Cardiac muscle cell (in vitro differentiated cells and primary cell): ENCODE measurements at places on chromosomes 7 and 10.

DNA sequence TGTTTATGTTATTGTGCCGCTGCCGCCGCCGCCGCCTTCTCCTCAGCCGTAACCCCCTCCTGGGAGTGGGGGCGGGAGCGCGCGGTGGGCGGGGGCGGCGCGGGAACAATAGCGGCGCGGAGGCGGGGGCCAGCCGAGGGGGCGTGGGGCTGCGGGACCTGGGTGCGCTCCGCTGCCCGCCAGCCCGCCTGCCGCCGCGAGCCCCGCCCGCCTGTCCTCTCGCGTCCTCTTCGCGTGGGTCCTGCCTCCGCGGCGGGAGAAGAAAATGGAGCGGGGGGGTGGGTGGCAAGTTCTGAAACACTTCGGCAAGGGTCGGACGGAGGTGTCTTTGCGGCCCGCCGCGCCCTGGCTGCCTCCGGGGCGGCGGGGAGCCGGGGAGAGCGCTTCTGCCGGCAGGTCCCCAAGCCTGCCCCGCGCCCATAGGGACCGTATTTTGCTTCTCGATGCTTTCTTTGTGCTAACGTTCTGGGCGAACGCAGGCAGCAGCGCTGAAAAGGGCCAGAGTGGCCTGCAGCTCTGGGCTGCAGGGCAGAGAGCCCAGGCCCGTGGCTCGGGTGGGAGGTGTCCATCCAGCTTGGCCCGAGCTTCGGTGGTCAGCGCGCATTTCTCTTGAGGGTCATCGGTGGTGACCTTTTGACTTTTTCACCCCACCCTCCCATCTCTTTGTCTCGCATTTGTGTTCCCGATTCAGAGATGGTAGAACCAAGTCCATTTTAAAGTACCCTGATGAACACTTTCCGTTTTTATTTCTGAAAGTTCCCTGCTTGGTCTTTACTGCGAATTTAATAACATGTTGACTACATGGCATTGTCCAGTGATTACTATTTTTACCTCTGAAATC lies 613 bp downstream of the MAPK8 start:
- peak; percentile 77 for DNase-seq

GRCh38 chr10:14311206-14311957 lies 19.3 kb downstream of the FRMD4A start:
- DNase-seq, result no peak

- no peak for DNase-seq
Measured at GRCh38 chr10:24553051-24553612, 170.6 kb downstream of the ARHGAP21 start.

DNA sequence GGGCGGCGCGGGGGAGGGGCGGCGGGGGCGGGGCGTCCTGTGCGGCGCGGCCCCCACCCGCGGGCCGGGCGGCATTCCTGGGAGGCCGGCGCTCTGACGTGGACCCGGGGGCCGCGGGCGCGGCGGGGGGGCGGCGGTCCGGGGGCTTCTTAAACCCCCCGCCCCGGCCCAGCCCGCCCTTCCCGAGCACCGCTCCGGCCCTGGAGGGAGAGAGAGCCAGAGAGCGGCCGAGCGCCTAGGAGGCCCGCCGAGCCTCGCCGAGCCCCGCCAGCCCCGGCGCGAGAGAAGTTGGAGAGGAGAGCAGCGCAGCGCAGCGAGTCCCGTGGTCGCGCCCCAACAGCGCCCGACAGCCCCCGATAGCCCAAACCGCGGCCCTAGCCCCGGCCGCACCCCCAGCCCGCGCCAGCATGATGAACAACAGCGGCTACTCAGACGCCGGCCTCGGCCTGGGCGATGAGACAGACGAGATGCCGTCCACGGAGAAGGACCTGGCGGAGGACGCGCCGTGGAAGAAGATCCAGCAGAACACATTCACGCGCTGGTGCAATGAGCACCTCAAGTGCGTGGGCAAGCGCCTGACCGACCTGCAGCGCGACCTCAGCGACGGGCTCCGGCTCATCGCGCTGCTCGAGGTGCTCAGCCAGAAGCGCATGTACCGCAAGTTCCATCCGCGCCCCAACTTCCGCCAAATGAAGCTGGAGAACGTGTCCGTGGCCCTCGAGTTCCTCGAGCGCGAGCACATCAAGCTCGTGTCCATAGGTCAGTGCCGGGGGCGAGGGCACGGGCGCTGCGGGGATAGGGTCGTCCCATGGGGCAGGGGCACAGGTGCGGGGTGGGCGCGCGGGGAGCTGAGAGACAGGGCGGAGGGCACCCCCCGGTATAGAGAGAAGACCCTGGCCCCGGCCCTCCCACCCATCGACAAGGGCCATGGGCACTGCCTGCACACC lies at the start of gene FLNC:
Gene FLNC, plus strand, starts transcription at position 176 of the 947 bp plus-strand sequence. Its CDS starts 232 bp downstream, at position 408.
- peak; percentile 78 for DNase-seq
